ENCODE measurements at places on chromosomes 13 and 19.

GRCh38 chr19:4375164-4376027 lies 25.0 kb downstream of the SH3GL1 start:
- no peak for DNase-seq

DNA sequence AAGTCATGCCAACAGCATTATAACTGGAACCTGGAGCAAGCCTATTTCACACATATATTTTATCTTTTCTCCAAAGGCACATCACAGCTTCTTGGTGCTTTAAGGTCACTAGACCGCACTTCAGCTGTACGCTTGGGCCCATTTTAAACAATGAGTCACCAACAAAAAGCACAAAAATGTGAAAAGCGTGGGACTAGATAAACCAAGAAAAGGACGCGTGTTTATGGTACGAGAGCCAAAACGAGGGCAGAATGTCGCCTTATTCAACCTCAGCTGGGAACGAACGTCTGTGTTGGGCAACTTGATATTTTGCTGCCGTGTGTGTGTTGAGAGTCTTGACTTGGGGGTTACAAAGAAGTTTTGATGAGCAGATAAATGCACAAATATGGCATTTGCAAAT lies 9.2 kb upstream of the EHD2 start:
- no peak for DNase-seq

GRCh38 chr19:15123900-15124299 lies 16.7 kb downstream of the SYDE1 start:
- no peak for DNase-seq

GRCh38 chr19:31583148-31583547 lies 233.9 kb upstream of the TSHZ3 start:
- DNase-seq, result no peak

DNA sequence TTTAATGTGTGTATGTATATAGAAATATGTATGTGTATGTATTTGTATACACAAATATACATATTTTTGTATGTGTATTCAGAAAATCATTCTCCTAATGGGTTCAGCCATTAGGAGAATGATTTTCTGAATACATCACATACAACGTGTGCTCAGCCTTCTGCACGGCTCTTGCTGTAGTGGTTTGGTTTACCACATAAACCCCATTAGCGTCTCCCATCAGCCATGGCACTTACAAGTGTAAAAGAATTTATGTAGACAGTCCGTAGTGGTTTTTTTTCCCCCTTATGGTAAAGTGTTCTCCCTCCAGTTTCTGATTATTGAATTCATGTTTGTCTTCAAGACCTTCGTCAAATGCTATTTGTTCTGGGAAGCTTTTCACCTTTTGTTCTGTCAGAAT lies 38.2 kb downstream of the ATP8A2 start:
- DNase-seq, result no peak

- DNase-seq, result peak; percentile 55
Measured at GRCh38 chr19:42198676-42199439, 18.6 kb downstream of the DEDD2 start.

GRCh38 chr13:52125547-52125946 lies 3.3 kb downstream of the NEK5 start:
- no peak for DNase-seq

DNA sequence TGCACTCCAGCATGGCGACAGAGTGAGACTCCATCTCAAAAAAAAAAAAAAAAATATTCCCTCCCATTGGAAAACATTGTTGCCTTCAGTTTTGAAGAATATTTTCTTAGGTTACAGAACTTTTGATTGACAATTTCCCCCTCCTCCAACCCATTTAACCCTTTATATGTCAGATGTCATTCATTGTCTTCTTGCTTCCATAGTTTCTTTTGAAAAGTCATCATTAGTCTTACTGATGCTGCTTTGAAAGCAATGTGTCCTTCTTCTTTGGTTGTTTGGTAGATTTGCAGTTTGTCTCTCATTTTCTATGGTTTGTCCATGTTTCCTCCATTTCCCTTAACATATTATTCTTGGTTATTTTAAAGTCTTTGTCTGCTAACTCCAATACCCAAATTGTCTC lies 25.4 kb downstream of the ZNF558 start:
- no peak for DNase-seq

- no peak for DNase-seq
Measured at GRCh38 chr19:56973713-56974555, 133.4 kb upstream of the PEG3 start.

DNA sequence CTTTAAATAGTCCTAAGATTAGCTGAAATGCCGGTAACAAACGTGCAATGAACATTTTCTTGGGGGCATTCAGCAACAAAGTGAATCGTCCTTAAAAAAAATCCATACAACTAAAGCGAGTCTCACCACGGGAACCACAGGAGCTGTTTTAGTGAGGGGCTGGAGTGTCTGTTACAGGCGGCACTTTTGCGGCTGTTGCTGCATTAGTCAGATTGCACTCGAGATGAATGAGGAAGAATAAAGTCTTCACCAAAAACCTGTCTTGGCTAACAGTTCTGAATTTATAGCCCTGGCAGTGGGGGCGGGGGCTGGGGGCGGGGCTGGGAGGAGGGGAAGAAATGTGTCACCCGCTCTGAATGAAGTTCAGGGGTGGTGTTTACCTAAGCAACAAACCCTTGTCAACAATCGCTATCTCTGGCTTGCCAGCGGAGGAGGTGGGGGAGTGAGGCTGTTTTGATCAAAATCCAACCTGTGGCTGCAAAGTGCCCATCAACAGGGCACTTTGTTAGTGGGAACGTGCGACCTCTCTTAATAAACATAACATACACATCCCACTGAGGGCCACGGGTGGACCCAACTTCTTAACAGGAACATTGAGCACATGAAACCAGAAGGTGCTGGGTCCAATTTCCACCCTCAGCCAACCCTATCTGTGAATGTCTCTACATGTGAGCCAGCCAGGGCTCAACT lies 44.5 kb downstream of the RFX2 start:
- no peak for DNase-seq

DNA sequence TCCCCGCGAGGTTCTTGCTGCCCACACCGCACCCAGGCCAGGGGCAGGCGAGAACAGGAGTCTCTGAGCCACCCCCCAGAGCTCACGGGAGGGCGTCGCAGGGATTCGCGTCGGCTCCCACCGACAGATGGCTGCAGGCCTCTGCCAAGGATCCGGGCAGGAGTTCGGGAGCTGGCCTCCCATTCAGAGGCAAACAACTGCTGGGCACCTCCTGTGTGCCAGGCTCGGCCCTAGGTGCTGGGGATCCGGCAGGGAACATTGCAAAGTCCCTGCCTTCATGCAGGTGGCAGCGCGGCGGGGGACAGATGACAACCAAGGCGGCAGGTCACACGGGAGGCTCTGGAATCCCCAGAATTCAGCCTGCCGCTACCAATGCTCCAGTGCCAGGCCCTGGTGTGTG lies 25.3 kb downstream of the LRRC4B start:
- no peak for DNase-seq

DNA sequence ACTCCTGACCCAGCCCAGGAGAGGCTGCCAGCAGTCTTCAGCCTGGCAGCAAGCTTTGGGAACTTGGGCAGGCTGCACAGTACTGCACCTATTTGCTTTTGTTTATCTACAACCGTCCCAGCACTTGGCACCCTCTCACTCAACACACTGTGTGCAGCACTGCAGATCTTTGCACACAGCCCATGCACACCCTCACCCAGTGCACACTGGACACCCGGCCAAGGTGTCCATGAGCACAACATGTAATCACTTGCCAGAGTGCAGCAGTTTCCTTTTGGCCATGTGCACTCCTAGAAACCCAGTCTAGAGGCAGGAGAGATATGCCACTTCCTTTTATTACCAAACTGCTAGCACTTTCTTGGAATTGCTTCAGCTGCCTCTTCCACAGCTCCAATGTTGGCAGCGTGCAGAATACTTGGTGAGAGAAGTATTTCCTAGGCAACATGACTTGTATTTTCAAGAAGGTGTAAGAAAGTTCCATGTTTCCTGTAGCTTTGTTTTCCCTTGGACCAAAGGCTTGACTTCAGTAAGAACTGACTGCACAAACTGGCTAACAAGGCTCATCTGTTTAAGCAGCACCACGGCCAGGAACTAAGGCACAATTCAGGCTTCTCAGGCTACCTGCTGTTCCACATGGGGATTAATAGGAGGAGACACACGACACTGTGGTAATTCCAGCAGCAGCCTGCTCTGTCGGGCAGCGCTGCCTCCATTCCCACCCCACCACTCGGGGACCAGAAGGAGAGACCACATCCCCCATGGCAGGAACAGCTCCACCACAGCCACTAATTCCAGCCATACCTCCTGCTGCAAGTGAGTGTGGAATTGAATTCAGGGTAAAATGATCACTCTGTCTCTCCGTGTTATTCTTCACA lies 15.3 kb downstream of the ATP7B start:
- no peak for DNase-seq

DNA sequence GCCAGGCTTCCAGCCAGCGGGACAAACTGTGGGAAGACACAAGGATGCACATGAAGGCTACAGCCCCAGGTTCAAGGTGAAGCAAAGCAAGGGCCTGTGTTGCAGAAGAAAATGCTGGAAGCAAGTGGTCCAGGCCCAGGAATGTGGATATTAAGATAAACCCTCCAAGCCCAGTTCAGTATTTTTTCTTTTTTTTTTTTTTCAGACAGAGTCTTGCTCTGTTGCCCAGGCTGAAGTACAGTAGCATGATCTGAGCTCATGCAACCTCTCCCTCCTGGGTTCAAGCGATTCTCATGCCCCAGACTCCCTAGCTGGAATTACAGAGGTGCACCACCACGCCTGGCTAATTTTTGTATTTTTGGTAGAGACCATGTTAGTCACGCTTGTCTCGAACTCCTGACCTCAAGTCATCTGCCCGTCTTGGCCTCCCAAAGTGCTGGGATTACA lies 4.4 kb downstream of the PRDX2 start:
- no peak for DNase-seq

- no peak for DNase-seq
Measured at GRCh38 chr19:27858981-27859581, 1353.9 kb downstream of the UQCRFS1 start.

- no peak for DNase-seq
Measured at GRCh38 chr13:62280590-62280989, 864.9 kb upstream of the PCDH20 start.

DNA sequence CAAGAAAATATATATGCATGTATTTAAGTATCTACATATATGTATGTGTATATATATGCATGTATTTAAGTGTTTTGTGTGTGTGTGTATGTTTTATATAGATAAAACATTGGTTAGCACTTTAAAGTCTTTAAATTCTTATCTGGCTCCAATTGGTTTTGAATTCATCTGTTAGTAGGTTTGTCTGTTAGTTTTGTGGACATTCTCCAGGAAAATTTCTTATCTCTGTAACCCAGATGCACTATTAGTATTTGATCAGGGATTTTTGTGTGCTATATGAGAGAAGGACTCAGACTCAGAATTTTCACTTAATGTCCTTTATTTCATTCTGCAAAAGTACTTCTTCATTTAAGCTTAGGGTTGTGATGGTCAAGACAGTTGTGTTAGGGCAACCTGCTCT lies 103.1 kb downstream of the ITGBL1 start:
- no peak for DNase-seq

GRCh38 chr19:2549701-2550191 lies 73.8 kb downstream of the GADD45B start:
- DNase-seq, result no peak

DNA sequence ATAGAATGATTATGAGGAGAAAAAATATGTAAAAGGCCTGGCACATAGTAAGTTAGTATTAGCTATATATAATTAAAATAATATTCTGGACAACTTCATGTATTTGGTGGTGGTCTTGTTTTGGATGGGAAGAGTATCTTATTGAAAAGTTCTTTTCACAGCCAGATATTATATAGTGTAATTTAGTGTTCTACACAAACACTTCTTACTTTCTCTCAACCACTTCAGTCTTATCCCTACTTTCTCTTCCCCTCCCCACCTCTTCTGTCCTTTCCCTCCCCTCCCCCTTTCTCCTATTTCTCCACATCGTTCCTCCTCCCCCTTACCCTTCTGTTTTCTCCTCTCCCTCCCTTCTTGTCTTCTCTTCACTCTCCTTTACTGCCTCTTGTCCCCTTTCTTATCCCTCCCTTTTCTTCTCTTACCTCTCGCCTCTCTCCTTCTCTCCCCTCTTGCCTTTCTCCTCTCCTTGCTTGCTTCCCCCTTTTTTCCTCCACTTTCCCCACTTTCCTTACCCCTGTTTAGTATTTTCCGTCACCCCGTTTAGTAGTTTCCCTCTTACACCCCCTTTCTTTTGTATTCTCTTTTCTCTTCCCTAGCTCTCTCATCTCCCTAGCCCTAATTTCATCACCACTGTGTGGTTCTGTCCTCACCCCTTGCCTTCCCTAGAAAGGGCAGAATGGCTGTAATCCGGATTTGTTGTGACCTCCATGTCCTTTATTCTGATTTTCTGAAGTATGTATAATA lies 107.2 kb upstream of the MLNR start:
- no peak for DNase-seq

DNA sequence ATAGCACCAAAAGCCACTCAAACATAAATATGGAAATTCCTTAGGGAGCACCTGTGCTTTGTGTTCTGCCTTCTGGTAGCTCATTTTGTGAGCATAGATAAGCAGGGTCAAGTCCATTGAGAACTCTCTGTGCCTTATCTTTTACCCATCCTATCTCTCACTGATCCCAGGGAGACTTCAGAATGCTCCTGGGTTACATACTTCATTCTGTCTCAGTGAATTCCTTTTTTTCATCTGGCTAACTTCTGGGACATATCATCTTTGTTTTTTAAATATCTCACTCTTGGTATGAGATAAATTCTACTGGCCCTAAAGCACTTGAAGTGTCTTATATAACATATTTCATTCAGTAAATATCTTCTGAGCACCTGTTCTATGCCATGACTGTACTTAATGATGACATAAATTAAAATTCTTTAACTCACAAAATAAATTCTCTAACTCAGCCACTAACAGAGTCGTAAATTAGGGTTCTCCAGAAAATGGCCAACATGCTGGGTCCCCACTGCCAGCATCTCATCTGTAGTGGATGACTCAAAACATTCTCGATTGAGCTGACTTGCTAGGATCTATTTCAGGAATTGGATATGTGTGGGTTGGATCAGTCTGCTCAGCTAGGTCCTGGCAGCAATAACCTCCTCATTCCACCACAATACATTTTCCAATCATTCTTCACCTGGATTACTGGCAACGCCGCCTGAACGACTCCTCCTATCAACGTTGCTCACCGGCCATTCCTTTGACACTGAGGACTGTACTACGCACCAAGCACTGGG lies 170.2 kb downstream of the FOXO1 start:
- no peak for DNase-seq

- DNase-seq, result no peak
Measured at GRCh38 chr13:74210693-74211393, 76.6 kb upstream of the KLF12 start.

GRCh38 chr13:108383667-108384066 lies 114.1 kb downstream of the TNFSF13B start:
- no peak for DNase-seq

DNA sequence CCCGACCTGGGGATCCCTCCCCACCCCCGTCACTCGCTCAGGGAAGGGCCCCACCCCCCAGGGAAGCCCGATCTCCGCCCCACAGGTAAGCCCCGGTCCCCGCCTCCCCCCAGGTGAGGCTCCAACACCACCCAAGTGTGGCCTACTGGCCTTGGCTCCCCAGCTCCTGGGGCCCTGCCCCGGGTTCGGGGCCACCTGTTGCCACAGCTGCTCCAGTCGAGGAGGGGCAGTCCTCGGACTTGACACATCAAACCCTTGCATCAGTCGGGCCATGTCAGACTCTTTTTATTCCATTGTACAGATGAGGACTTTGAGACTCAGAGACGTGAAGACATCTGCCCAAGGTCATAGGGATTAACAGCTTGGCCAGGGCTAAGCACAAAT lies 512 bp downstream of the CC2D1A start:
- DNase-seq, result no peak

GRCh38 chr19:41918653-41919244 lies 9.5 kb downstream of the ERFL start:
- DNase-seq, result no peak
